Activated naive CD8-positive, alpha-beta T cell treated with anti-CD3 and anti-CD28 coated beads, Interleukin-2, amount 10 ng/mL, durations not matched to agents 7 days and 5 days (primary cell): ENCODE measurements at places on chromosomes 16 and 17. TPM values are rescaled to one million over a fixed set of nuclear protein-coding genes. Genes with fewer than 3 reads are reported as not detected.

Gene MYH13
- not detected for total RNA-seq

DNA sequence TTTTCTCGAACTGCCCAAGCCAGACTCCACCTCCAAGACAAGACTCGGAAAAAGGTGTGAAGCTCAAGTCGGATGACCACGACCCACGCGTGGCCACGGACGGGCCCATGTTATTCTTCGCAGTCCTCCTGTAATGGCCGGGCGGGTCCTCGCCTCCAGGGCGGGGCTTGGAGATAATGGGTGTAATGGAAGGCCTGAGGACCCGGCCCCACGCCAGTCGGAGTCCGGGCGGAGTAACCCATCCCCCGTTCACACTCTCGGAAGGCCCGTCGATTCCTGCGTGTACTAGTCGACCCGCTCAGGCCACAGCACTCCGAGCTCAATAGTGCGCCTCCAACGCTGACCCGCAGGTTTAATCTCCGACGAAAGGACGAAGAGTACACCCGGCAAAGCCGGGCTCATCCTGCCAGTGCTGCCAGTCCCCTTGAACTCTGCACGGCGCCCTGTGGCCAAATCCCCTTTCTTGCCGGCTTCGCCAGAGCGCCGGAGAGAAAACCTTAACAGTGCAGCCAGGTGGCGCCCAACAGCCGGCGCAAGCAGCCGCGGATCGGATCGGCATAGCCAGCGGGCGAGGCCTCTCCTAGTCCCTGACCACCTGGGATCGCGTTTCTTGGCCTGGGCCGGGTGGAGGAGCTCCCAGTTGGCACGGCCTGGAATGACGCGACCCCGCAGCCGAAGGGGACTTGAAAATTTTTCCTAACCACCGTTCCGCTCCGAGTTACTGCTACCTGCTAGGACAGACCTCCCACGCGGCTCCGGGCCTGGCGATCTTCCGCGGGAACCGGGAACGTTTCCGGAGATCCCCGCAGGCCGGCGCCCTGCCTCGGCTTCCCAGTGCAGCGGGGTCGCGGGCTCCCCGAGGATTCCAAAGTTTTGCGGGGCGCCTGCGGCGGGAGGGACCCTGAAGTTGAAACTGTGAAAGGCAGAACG is 762.0 kb downstream of the KCNJ18 start:
- DNase-seq, result no peak

- no peak for DNase-seq
Measured at GRCh38 chr17:53166731-53167130, 656.0 kb upstream of the KIF2B start.

GRCh38 chr16:89349947-89350633 is 132.6 kb downstream of the ZNF778 start:
- no peak for DNase-seq

DNA sequence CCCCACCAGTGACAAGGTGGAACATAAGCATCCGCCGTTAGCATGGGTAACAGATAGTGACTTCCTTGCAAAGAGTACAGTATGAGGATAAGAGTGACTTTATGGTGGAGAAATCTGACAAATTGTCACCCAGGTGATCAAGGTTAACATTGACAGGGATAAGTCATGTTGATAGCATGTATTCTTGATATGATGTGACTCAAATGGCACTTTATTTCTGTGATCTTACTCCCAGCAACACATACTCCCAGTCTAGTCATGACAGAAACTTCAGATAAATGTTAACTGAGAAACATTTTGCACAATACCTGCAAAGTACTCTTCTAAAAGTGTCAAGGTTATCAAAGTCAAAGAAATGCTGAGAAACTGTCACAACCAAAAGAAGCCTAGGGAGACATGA is 588.6 kb upstream of the KIF2B start:
- DNase-seq, result no peak

- no peak for DNase-seq
Measured at GRCh38 chr17:81722184-81723120, 10.4 kb downstream of the SLC25A10 start.

DNA sequence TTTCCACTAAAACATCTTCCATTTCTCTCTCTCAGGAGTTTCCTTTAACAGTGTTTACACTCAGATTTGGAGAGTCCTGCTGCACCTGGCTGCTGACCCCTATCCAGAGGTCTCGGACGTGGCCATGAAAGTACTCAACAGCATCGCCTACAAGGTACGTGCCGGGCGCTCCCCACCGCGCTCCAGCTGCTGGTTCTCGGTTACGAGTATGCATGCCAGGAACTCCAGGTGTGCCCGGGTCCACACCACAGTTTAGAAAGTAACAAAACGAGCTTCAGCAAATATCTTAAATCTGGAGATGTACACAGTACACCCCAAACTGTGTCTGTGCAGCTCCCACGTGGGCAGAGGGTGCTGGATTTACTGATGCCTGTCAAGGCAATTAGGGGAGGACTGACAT is 82.9 kb upstream of the CHMP6 start:
- no peak for DNase-seq
